ENCODE measurements at places on chromosomes 2 and 18.

DNA sequence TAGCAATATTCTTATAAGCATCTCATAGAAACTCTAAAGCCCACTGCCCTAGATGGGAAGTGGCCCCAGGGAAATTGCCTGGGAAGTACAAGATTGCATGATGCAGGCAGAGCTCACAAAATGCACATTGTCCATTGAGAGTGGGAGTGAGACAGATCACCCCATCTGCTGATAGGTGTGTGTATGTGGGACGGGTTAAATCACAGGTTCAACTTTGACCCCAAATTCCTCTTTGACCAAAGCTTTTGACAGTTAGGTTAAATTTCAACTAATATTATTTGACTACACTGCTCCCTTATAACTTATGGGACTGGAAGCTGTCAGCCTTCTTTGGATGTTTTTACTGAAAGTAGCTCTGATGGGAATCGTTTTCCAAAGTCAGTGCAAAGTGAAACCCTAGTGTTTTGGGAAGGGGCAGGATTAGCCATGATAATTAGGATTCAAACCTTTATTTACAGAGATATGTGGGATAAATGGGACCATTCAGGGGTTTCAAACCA, 11.4 kb upstream of the FABP1 start:
- DNase-seq: no peak

DNA sequence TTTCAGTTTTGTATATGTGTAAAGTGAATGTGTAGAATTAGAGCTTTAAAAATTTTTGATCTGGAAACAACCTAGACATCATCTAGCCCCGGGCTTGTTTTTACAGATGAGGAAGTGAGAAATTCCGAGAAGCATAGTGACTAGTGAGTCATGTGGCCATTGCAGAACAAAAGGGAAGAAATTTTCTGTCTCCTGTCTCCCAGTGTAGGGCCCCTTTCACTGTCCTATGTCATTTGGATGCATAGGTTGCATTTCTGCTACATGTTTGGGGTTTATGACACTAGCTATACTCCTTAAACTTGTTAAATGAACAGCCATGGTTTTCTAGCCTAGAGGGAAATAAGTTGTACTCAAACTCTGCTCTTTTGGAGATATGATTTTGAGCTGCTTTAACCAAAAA, 84.6 kb downstream of the PLCL1 start:
- no peak for DNase-seq

DNA sequence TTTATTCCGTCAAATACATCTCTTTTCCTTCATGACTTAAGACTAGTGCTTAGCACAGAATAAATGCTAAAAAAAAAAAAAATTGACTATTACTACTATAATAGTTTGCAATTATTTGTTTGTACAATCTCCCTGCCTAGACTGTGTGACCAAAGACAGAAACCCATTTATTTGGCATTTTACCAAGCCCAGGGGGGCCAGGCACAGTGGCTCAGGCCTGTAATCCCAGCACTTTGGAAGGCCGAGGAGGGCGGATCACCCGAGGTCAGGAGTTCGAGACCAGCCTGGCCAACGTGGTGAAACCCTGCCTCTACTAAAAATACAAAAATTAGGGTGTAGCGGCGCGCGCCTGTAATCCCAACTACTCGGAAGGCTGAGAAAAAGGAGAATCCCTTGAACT, 1.4 kb downstream of the ASB3 start:
- DNase-seq: no peak

DNA sequence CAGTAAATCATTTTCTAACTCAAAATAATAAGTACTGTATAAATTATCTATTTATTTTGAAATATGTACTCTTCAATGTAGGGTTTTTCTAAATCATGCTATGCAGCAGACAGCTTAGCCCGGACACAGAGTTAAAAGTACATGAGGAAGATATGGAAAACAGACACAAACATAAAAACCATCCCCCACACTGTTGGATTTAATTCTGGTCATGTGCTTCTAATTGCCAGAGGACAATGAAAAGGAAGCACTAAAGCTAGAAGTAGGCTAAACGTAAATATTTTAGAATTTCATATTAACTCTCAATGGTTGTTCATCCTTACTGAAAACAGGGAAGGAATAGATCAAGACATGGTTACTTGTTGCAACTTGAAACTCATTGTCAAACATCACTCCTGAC, 420.7 kb downstream of the ERBB4 start:
- DNase-seq: no peak

Data from fibroblast of the conjunctiva (primary cell).